ENCODE measurements at places on chromosomes 5 and 9.

DNA sequence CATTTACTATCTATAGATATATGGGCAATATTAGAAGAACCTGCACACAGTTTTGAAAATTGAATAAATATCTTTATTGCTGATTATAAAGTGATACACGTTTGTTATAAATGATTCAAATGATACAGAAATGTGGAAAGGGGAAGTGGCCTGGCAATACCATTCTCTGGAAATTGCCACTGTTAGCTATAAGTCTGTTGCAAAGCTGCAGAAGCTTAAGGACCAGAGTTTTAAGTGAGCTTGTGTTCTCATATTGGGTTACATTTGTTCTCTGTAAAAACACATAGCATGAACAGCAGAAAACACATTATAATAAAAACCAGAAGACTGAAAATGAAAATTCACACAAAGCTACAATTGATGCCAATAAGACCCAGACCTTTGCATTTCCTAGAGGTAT is 59.6 kb downstream of the RASGRF2 start:
- DNase-seq = no peak

- no peak for DNase-seq
These were observed 86.3 kb downstream of the PRR16 start for GRCh38 chr5:120550358-120550757.

GRCh38 chr5:155827949-155828348 is 499.0 kb upstream of the SGCD start:
- DNase-seq = no peak

DNA sequence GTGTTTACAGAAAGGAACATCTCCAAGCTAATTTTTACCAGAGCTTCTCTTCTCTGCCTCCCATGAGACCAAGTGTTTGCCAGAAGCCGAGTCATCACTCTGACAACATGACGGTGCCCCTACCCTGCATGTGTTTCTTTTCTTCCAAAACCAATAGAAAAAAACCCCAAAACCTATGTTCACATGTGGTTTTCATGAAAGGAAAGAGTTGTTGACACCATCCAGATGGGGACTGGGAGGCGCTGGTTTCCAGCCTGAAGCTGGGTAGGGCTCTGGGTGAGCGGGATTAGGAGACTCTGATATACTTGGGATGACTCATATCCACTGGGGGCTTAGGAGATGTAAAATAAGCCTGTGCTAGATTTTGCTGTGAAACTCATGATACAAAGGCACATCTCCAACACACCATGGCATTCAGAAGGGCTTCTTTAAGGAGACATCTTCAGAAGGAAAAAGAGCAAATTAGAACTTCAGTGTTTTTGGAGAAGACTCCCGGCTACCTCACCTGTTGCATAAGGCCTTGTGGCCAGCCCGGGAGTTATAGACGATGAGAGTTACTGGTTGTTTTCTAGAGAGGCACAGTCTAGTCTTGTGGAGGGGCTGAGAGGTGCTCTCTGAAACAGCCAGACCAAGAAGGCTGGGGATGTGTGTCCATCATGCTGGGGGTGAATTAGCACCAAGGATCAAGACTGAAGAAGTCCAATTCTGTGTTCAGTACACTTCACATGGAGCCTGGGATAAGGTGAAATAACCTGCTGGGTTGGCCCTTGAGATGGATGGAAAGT is 108.9 kb upstream of the LHFPL2 start:
- no peak for DNase-seq

DNA sequence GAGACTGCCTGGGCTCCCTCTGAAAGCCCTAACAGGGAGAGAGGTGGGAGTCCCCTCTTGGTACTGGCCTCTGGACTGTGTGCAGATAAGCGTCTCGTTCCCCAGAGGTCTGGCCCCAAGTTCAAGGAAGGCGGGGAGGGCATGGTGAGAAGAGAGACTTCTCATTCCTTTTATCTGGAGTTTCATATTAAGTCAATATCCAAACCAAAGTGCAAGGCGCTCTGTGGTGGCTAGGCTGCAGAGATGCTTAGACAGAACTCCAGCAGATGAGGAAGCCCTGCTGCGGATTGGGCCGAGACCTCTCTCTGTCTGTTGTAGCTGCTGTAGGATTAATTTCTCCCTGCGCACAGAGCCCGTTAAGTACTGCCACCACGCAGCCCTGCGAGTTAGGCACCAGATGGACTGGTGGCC is 16.0 kb downstream of the MVB12B start:
- DNase-seq = no peak

DNA sequence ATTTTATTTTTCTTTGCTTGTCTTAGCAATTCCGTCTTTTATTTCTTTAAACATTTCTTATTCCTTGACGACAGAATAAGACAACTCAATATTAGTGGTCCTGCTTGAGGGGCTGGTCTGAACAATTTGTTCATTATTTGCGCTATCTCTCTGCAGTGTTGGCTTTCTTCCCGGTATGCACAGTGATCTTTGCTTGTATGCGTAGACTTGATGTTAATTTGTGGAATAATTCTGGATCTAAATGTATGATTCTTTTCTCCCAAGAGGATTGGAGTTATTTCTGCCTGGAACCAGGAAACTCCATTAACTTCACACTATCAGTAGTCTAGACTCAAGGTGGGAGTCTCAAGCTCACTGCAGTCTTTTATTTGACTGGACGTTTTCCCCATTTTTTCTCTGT is 80.4 kb downstream of the KDM4C start:
- DNase-seq = no peak

GRCh38 chr9:73153793-73154227 is 2.1 kb downstream of the ANXA1 start:
- DNase-seq = no peak

DNA sequence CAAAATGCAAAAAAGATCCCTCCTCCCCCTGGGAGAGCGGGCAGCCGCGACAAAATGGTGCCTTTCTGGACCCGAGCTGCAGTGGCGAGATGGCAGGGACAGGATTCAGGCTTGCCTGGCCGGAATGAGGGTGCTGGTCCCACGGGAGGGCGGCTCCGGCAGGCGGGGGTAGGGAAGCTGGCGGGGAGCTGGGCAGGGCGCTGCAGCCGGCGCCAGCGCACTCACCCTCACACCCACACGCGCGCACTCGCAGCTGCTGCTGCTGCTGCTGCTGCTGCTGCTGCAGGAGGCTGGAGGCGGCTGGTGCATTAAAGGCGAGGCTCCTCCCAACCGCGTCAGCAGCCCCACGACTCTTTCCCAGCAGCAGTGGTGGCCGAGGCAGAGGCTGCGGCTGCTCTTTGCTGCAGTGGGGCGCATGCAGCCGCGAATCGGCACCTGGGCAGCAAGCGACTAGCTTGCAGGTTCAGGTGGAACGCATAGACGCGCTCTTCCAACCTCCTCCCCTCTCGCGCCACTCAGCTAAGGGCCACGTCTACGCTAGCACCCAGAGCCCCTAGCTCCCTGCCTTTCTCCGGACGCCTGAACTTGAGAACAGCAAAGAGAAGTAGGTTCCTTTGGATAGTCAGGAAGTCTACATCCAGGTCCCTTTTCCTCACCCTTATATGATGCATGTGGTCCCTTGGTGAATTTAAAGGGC is at the start of gene PPP2R2B:
Gene PPP2R2B (minus strand): TSS at position 282 of the 697 bp plus-strand sequence.
- DNase-seq = no peak

- no peak for DNase-seq
These were observed 129.4 kb downstream of the EDIL3 start for GRCh38 chr5:84255315-84255714.

- no peak for DNase-seq
These were observed 30.0 kb upstream of the FOXI1 start for GRCh38 chr5:170075696-170076095.

DNA sequence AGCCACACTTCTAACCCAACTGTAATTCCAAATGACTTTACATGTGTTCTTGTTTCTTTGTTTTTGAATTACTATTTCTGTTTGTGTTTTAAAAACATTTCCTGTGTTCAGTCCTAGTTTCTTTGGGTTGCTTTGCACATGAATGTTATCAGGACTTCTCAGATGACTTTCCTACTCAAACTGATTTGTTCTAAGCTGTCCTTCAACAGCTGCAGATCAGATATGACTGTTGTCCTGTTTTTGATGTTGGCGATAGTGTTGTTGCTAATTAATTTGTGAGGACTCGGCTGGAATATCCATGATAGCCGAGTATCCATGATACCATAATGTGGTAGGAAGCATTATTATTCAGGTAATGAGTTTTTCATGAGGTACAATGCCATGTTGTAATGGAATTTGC is 98.6 kb downstream of the CHSY3 start:
- no peak for DNase-seq

DNA sequence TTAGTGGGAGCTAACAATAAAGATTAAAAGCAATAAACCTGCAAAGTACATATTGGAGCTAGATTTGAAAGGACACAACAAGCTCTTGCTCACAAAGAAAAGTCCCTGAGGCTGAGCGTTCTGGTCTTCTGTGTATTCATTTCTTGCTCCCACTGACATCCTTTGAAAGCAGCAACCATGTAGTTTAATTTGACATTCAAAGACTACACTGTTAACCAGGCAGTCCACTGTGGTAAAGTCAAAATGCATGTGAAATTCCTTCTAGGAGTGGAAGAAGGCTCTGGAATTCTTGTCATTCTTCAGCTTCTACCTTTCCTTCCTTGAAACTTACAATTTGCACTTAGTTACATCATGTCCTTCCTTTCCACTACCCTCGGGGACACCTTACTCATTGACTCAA is 480.7 kb downstream of the CSNK1G3 start:
- no peak for DNase-seq

DNA sequence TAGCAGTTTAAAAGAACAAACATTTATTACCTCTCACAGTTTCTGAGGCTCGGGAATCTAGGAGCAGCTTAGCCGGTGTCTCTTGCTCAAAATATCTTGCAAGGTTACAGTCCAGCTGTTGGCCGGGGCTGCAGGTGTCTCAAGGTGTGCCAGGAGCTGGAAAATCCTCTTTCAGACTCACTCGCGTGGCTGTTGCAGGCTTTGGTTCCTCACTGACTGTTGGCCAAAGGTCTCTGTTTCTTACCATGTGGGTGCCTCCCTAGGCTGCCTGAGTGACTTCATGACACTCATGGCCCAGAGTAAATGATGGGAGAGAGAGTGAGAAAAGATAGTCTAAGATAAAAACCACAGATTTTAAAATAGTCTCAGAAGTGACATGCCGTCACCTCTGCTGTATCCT is 43.8 kb downstream of the AOPEP start:
- no peak for DNase-seq

- DNase-seq = no peak
These were observed 15.4 kb upstream of the ACOT12 start for GRCh38 chr5:81409361-81409760.

DNA sequence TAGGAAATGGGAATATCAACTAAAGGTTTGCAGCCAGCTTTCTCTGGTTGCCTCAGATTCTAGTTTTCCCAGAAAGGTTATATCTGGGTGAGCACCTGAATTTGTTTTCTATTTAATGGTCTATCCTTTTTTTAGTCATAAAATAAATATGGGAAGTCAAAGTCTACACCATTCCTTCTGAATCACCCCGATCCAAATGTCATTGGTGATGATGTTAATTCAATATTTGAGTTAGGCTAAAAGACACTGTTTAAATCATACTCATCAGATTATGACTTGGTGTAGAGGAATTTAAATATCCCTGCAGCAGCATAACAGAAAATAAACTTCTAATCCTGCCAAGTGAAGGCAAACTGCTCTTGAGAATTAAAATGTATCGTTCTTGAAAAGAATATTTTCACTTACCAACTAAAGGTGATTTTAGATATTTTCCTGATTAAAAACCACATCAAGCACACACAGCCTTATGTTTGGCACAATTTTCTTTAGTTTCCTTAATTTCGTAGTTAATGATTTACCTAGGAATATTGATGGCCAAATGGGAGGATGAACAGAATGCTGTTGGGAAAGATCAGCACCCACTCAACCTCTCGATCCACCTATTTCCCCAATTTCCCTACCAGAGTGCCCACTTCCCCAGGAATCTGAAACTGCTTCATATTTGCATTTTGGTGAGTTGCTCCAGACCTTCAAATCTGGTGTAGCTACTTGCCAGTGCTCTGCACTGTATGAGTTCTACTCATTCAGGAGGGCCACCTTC is 103.1 kb upstream of the TSLP start:
- no peak for DNase-seq

GRCh38 chr5:161302559-161302958 is 244.0 kb downstream of the GABRB2 start:
- no peak for DNase-seq

DNA sequence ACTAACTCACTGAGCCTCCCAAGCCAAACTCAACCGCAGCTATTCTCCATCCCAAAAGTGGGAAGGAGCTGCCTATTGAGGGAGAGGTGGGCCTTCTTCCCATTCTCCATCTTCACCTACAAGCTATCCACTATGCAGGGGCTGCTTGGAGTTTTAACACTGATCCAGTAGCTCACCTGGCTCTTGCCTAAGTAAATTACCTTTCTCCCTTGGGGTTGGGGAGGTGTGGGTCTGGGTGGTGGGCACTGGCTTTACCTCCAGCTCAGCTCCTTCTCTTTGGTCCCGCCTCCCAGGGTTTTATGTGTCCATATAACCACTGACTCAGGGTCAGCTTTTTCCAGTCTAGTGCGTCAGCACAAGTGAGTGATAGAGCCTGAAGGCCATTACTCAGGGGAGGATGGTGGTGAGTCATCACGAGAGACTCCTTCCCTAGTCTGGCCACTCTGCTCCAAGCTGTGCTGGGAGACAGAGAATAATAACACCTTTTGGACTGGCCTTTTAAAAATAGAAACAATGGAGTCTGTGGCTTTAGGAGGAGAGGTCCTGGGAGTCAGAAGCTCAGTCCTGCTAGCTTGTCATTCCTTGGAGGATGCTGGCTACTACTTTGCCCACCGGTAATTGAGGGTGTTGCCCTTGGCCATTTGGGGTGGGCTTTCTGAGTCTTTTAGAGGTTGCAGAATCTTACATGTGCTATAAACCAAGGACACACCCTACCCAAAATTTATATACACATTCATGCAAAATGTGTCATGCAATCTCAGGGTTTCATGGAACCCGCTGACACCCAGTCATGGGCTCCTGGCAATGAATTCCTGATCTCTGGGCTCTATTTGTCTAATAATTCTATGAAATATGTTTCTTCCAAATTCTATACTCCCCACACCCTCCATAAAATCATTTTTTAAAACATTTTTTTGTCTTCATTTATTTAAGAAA is 35.6 kb upstream of the ATP6V1G1 start:
- peak; percentile 98 for DNase-seq

Data from kidney epithelial cell (primary cell).